ENCODE measurements at places on chromosomes 2 and 18.

DNA sequence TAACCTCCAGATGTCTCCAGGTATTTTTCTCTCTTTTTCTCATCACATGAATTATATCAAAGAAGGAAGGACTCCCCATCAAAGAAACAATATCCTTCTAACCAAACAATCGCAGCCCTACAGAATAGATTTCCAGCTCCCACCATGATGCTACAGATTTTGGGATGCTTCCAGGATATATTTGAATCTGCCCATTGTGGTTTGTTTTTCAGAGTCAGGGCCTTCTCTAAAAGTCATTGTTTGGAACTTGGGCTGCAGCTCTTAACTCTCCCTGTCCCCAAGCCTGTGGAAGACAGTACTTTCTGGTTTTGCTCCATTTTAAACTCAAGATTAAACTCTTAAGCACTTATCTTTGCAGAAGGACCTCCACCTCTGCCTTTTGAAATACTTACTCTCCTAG lies 223.2 kb downstream of the PMAIP1 start:
- no peak for DNase-seq

DNA sequence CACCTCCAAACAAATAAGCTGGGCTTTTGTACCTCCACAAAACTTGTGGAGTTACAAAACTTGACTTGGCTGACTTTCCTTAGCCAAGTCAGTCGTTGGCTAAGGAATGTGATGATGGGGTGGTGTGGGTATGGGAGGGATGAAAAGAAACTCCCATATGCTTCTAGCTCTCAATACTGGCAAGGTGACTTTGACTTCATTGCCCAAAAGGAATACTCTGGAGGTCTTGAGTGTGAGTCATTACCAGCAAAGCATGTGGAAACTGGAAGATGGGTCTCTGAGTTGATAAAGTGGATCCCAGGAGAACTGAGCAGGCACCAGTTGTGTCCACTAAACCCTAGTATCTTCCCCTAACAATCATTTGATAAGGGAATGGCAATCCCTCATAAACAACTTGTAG lies 226.7 kb downstream of the GULP1 start:
- no peak for DNase-seq

DNA sequence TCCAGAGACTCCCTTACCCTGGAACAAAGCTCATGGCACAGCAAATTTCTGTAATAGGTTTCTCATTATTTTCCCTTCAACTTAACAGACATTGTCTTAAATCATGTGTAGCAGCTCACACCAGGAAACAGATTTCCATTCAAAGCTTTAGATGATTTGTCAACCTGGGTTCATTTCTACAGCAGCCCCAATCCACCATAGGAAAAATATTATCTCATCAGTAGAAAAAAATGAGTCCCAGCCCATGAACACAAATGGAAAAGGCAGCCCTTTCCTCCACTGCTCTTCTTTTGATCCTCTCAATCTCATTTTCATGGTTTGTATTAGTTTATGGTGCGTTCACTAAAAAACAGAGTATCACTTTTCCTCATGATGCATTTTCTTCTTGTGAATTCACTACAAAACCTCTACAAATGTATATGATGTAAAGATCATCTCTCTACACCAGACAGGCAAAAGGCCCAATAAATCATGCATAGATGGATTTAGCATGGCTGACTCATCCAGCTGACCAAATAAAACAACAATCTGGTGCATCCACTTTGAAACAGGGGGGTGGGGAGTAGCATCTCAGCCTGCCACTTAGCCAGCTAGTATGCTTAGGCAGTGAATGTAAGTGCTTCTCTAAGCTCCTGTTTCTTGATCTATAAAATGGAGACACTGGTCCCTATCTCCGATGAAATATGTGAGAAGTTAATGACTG lies 78.6 kb downstream of the SATB2 start:
- no peak for DNase-seq

DNA sequence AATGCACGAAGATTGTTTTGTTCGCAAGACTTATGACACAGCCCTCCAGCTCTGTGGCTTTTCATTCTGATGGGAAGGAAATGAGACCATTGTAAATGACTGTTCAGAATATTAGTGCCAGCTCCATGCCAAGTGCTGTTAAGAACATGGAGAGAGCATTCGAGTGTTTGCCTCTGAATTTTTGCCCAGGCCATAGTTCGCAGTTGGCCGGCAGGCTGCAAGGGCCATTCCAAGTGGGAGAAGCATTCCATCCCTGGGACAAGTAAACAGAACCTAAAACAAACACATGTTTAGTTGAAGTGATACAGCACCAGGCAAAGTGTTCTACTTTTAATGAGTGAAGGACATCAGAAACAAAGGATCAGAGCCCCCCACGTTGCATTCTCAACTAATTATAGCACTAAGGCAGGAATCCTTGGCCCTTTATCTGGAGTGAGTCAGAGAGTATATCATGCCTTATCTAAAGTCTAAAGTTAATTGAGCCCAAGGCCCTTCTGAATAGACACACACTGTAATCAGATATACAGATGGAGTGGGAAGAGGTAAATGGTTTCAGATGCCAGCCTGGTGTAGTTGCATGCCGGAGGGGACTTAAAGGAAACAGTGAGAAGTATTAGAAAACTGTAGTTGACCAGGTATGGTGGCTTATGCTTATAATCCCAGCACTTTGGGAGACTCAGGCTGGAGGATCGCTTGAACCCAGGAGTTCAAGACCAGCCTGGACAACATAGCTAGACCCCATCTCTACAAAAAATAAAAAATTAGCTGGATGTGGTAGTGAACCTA lies 53.3 kb downstream of the NEDD4L start:
- no peak for DNase-seq

DNA sequence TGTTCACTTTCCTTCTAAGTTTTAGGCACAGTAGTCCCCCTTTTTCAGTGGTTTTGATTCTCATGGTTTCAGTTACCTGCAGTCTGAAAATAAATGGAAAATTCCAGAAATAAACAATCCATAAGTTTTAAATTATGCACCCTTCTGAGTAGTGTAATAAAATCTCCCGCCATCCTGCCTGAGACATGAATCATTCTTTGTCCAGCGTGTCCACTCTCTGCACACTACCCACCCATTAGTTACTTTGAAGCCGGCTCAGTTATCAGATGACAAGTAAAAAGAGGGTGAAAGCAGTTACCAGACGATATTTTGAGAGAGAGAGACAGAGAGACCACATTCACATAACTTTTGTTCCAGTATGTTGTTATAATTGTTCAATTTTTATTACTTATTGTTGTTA lies 400.5 kb downstream of the TMX3 start:
- no peak for DNase-seq

All from NCI-H146 (cell line).